ENCODE measurements at places on chromosomes 6 and 20. TPM values are rescaled to one million over a fixed set of nuclear protein-coding genes. Genes with fewer than 3 reads are reported as not detected.

Gene SRSF12
- 9.4 TPM for total RNA-seq

Gene GPR63
- 13.2 TPM for total RNA-seq

Gene UNC93A
- total RNA-seq: not detected

Gene SNPH
- total RNA-seq: 105 TPM

Gene VPS16
- 52.0 TPM for total RNA-seq

Gene GPLD1
- total RNA-seq: 17.7 TPM

Gene TCP11
- total RNA-seq: not detected

Gene HLA-DQB2
- total RNA-seq: 2.8 TPM

Gene FGD2
- 10.6 TPM for total RNA-seq

Gene FOXC1
- 8.6 TPM for total RNA-seq

Gene NCOA7
- 242 TPM for total RNA-seq

Gene MPIG6B
- total RNA-seq: 0.28 TPM

Gene SMLR1
- not detected for total RNA-seq

Gene TFAP2A
- total RNA-seq: 0.53 TPM

Gene AVP
- not detected for total RNA-seq

DNA sequence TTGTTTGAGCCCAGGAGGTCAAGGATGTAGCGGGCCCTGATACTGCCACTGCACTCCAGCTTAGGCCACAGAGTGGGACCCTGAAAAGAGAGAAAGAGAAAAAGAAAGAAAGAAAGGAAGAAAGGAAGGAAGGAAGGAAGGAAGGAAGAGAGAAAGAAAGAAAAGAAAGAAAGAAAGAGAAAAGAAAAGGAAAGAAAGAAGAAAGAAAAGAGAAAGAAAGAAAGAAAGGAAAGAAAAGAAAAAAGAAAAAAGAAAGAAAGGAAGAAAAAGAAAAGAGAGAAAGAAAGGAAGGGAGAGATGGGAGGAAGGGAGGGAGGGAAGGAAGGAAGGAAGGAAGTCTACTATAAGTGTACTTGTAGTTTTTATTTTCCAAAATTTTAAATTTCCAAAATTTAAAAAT is 42.2 kb upstream of the AKAP12 start:
- no peak for DNase-seq

- DNase-seq: no peak
Observed at GRCh38 chr6:164345806-164346496, 931.4 kb downstream of the QKI start.

GRCh38 chr6:124494956-124495664 is 467.1 kb upstream of the RNF217 start:
- no peak for DNase-seq

GRCh38 chr6:11738661-11739375 is 39.8 kb downstream of the ADTRP start:
- no peak for DNase-seq

- no peak for DNase-seq
Observed at GRCh38 chr6:115443825-115444478, 616.7 kb downstream of the FRK start.

DNA sequence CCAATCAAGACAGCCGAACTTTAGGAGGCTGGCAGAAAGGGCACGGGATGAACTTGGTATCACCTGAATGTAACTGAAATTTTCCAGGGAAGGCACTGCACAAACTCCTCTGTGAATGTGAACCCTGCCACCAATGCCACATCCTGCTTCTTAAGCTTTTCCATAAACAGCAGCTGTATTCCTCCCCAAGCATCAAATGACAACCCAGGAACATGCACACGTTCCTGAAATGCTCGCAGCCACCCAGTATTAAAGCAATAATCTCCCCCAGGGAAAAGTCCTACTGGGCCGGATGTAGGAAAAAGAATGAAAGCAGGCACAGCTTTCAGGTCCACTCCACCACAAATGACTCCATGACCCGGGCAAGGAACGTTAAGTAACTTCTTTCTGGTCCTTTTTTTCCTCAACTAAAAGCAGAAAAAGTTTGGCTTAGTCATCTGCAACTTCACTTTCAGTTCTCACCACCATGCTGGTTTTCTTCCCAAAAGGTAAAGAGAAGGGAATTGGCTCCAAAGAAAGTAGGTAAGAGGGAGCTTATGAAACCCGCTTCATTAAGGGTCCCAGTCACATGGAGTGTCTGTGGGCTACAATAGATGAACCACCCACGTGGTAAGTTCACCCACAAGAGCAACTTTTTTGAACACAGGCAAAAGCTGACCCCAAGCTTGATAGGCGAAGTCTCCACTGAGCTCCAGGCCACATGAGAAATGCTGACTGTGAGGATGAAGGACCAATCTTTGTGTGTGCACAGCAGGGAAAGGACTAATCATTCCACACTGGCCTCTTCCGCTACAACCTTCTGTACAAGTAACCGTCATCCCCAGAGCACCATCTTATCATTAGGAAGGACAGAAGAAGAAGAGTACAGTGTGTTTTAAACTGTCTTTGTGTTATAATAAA is 90.1 kb downstream of the HIVEP2 start:
- DNase-seq: no peak

- no peak for DNase-seq
Observed at GRCh38 chr6:158572653-158573541, 13.0 kb downstream of the TMEM181 start.

GRCh38 chr20:46179862-46180261 is 61.7 kb downstream of the CD40 start:
- DNase-seq: no peak

DNA sequence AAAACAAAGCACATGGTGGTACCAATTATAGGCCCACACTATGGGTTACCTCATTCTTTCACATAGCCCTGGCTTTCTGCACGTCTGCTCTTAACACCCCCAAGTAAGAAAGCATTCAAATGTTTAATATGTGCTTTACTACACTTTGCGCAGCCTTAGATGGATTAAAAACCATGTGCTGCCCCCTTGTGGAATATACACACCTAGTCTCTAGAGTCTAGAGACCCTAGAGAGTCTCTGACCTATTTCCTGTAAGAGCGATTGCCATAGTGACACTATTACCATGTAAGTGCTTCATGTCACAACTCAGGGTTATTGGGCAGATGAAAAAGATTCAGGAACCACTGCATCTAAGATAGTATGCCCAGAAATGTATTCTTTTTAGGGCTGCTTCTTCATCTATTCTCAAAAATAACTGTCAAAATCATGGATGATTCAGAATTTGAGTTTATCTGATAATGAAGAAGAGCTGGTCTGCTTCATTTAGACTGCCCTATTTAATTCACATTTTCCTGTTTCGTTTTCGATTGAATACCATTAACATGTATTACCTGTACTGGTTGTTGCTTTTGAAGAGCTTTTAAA is 186.3 kb downstream of the ADGB start:
- no peak for DNase-seq

DNA sequence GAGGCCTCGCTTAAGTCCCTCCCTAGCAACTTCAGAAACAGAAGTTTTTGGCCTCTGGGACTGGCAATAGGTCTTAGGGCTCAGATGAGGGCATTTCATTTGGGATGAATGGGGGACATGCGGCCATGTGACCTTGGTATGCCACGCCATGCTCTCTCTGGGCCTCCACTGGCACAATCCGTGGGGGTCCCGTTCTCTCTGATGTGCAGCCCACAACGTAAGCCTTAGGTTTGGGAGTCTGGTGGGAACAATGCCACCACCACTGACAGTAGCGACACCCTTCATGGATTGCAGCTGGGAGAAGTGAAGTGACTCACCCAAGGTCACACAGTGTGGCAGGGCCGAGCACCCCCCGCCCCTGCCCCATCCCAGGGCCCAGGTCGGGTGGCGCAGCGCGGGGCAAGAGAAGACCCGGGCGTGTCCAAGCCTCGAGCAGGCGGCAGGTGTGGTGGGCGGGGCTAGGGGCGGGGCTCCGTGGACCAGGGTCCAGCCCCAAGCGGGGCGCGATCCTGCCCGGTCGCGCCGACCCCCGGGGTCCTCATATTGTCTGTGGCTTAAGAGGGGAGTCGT is 864 bp upstream of the CEBPB start:
- no peak for DNase-seq

DNA sequence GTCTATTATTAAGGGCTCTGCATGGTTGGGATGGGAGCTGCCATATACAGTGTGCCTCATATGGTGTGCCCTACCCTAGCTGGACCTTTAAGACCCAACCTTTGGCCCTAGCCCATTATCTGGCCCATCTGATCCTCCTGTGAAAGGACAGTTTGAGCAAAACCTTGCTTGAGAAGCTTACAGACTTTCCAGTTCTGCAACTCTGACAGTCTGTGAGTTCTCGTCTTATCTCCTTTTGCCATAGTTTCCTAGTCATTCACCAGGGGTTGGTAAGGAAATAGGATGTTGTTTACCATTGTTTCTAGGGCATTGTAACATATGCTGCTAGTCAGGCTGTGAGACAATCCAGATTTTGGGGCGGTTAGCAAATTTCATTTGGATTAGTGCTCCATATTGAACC is 17.2 kb downstream of the CTNNBL1 start:
- DNase-seq: no peak

- DNase-seq: no peak
Observed at GRCh38 chr6:25219216-25219916, 59.8 kb upstream of the CARMIL1 start.

DNA sequence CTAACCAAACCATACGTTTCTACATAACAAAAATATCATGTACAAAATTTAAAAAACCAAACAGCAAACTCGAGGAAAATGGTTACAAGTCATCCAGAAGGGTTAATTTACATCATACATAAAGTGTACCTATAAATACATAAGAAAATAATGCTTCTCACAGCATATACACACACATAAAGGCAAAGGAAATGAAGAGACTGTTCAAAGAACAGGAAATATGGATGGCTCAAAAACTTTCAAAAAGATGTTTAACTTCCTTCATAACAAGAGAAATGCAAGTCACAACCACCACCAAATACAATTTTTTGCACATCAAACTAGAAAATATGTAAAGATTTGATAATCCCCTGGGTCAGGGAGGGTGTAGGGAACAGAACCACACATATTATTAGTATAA is 7.5 kb downstream of the SLC22A23 start:
- no peak for DNase-seq

- DNase-seq: no peak
Observed at GRCh38 chr6:101826269-101826668, 432.8 kb downstream of the GRIK2 start.

GRCh38 chr6:130991422-130992137 is 71.5 kb downstream of the EPB41L2 start:
- no peak for DNase-seq

DNA sequence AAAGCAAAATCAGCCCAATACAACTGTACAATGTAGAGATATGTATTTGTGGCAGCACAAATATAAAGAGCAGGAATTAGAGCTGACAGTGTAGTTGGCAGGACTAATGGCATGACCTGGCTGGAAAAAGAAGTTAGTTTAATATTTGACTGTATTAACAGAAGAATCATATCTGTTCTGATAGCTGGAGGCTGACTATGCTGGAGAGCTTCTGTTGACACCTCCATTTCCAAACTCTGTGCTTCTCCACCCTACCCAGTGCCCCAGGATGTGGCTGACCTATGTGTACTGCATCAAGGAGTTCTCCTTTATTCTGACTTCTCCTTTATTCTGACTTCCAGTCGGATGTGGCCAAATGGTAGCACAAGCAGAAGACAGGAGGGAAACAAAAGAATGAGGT is 299.3 kb downstream of the PKHD1 start:
- no peak for DNase-seq

- DNase-seq: no peak
Observed at GRCh38 chr6:53581173-53581773, 36.4 kb upstream of the GCLC start.

DNA sequence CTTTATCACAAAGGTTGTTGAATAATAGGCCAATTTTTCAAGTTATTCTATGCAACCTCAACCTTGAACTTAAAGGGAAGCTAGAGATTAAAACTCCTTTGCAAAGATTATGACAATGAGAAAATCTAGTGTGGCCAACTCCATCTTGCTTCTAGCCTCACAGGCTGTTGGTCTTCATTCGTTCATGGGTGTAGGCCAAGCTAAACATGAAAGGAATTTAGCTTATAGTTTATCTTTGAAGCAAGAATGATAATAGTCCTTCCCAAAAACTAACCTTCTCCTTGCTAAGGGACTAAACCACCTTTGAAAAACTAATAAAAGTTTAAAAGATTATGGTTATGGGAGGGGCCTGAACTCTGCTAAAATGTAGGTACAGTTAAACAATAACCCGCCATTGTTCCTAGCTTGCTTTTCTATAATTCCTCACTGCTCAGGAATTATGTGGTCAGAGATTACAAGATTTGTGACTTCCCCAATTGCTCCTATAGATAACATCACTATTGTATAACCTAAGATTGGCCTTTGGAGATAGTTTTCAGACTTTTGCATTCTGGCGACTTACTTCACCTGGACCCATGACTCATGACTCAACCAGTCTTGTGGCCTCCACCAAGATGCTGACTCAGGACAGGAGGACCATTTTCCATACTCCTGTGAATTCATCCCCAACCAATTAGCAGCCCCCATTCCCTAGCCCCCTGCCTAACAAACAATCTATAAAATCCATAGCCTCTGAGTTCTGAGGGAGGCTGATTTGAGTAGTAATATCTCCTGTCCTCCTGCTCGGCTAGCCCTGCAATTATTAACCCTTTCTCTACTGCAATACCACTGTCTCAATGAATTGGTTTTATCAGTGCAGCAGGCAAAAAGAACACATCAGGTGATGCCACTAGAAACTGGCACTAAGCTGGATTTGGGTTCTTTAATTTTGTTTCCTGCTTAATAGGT is 154.5 kb downstream of the CD83 start:
- no peak for DNase-seq

GRCh38 chr20:51376111-51376510 is 166.4 kb downstream of the NFATC2 start:
- no peak for DNase-seq

DNA sequence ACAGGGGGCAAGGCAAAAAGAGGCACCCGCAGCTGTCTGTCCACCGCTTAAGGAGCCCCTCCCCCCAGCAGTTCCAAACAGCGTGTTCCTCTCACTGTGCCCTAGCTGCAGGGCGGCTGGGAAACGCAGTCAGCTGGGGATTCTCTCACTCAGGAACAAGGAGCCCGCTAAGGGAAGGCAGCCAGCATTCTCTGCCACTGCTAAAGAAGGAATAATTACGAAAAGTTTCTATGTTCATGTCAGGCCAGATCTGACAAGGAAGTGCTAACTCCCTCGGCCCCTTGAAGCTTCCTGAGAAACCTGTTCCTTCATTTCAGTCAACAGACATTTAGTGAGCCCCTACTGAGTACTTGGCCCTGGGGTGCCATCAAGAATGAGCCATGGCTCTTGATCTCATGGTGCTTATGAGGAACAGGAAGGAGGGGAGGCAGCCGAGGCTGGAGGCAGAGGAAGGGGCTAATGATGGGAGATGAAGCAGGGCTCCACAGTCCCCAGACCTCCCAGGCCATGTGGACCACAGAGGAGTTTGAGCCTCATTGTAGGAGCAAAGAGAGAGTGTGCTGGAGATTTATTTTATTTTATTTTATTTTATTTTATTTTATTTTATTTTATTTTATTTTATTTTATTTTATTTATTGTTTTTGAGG is 101.7 kb upstream of the PMEPA1 start:
- no peak for DNase-seq

GRCh38 chr20:44038681-44039123 is 124.0 kb downstream of the TOX2 start:
- peak; percentile 87 for DNase-seq

- DNase-seq: no peak
Observed at GRCh38 chr6:130841128-130841728, 14.0 kb downstream of the SMLR1 start.

- DNase-seq: no peak
Observed at GRCh38 chr20:40970218-40970617, 58.4 kb upstream of the TOP1 start.

- DNase-seq: no peak
Observed at GRCh38 chr20:7908905-7909304, 31.4 kb downstream of the HAO1 start.

GRCh38 chr6:82083646-82084045 is 163.9 kb downstream of the IBTK start:
- no peak for DNase-seq
